GOT3 (cell line): ENCODE measurements at places on chromosomes 12 and 14.

DNA sequence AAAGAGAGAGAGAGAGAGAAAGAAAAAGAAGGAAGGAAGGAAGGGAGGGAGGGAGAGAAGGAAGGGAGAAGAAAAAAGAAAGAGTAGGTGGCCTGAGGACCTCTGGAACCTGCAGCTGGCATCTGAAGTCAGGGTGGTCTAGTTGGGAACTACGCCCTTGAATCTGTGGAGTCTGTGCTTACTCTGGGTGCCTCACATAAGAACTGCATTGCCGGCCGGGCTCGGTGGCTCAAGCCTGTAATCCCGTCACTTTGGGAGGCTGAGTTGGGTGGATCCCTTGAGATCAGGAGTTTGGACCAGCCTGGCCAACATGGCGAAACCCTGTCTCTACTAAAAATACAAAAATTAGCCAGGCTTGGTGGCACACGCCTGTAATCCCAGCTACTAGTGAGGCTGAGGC lies 10.0 kb upstream of the NRDE2 start:
- no peak for DNase-seq

DNA sequence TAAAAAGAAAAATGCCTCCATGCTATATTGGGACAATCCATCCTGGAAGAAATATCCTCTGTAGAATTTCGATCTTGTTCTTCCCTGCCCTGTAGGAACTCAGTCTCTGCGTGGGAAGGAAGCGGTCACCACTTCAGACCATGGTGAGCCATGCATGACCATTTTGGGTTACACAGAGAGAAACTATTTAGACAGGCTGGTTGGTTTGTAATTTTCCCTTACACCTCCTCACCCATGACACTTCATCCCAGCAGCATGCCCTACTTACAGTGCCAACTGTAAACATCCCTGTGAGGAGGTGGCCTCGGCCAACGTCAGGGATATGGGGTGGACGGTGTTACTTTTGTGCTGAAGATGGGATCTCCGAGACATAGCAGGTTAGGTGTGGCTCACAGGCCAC lies 121.4 kb downstream of the SMOC1 start:
- DNase-seq, result no peak

DNA sequence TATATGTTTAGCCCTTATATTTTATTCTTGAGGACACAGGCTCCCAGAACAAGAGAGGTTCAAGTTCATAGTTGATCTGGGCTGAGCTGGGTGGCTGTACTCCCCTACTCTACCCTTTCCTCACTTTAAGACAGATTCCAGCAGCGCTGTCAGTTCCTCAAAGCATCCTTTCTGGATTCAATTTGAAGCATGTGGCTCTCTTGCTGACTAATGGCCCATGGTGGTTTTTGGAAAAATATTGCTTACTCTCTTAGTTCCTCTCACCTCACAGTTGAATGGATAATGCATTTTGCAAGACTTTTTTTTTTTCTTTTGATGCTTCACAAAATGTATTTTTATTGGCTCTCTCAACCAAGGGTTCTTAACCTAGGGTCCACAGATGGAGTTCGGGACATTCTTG lies 4.1 kb downstream of the PELI2 start:
- no peak for DNase-seq

- DNase-seq, result no peak
These were observed 2.0 kb upstream of the SETD1B start for GRCh38 chr12:121801595-121802484.

GRCh38 chr12:26058818-26059217 lies 66.0 kb downstream of the BHLHE41 start:
- no peak for DNase-seq

DNA sequence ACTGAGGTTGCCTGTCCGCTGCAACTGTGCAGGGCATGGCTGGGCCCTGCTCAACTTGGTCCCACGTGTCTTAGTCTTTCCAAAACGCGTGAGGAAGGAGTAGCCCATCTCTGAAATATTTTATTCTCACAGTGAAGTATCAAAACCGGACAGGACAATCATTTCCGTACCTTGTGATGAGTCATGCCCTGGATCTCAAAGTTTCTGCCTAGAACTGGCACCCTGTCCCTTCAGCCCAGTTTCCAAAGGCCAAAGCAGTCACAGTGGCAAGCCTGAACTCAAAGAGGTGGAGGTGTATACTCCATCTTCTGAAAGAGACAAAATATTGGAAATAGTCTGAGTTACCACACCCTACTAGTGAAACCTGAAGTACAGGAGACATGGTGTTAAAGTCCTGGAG lies 28.5 kb upstream of the SRGAP1 start:
- DNase-seq, result no peak

GRCh38 chr12:113794774-113795173 lies 171.4 kb downstream of the RBM19 start:
- DNase-seq, result no peak

- DNase-seq, result no peak
These were observed 2.1 kb downstream of the TESC start for GRCh38 chr12:117097159-117097558.

DNA sequence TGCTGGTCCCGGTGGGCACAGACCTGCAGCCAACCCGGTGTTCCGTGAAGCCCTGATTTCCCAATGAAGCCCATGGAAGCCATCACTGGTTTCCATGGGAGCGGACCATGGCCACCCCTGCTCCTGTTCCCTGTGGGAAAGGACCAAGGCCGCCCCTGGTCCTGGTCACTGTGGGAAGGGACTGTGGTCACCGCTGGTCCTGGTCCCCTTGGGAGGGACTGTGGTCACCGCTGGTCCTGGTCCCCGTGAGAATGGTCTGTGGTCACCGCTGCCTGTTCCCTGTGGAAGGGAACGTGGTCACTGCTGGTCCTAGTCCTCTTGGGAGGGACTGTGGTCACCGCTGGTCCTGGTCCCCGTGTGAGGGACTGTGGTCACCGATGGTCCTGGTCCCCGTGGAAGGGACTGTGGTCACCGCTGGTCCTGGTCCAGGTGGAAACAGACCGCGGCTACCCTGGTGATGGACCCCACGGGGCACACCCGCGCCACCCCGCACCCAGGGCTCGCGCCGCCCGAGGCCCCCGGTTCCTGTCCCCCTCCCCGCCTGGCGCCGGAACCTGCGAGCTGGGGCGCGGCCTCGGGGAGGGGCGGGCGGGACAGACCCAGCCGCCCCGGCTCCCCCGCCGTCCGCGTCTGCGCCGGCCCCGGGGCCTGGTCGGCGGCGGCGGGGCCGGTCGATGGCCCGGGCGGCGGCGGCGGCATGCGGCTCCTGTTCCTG lies at the start of gene GLT1D1:
Gene GLT1D1, plus strand, starts transcription at position 594 of the 715 bp plus-strand sequence. Its CDS starts 104 bp downstream, at position 698.
- DNase-seq, result no peak

GRCh38 chr14:72906316-72906715 lies 12.4 kb upstream of the DPF3 start:
- DNase-seq, result no peak

DNA sequence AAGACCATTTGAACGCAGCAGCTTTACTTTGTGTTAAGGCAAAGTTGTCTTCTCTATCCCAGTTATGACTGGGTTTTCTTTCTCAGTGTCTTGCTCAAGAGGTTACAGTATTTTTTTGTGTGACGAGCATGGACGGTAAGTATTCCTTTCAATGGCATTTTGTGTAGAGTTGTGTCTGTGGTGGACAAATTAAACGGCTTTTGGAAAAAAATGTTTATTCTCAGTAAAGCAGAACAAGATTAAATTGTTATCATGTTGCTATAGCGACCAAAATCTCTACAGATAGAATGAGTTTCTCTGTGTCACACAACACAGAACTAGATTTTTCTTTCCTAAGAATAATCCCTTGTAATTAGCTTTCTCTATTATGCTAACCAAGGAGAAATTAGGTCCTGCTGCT lies 417.1 kb downstream of the AEBP2 start:
- DNase-seq, result no peak

- no peak for DNase-seq
These were observed 41.5 kb downstream of the KIF21A start for GRCh38 chr12:39401459-39401858.

GRCh38 chr14:24441485-24441884 lies 1.1 kb downstream of the SDR39U1 start:
- DNase-seq, result no peak
